ENCODE measurements at places on chromosomes 6 and 20.

GRCh38 chr6:127464161-127464880 is 5.1 kb upstream of the KIAA0408 start:
- no peak for DNase-seq
- H3K27me3 ChIP-seq, result no peaks in the 10 kb centered on the region
- H3K4me3 ChIP-seq, result no peak overlapping the region
- H3K36me3 ChIP-seq, result no peaks in the 10 kb centered on the region

GRCh38 chr20:25243416-25243979 is 4.4 kb upstream of the PYGB start:
- H3K4me1 ChIP-seq, result peaks cover 3% of the 10 kb centered on the region
- H3K27ac ChIP-seq, result no peak overlapping the region
- H3K4me3 ChIP-seq, result no peak overlapping the region
- no peaks in the 10 kb centered on the region for H3K27me3 ChIP-seq
- no peak for DNase-seq

DNA sequence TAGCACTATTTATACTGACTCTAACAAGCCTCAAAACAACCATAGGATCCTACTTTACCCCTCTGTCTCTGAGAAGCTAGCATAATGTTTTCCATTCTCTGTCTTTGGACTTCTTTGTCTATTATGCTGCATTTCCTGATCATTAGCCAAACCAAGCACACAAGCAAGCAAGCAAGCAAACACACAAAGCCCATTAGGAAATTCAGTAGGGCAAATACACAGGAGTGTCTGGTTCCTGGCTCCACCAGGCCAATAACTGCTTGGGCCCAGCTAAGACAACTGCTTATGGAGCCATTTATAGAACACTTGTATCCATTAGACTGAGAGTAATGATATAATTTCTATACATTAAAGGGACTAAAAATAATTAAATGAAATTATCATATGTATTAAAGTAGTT is 952.9 kb upstream of the EPHA7 start:
- no peaks in the 10 kb centered on the region for H3K27me3 ChIP-seq
- no peak overlapping the region for H3K27ac ChIP-seq
- no peak for DNase-seq
- H3K4me1 ChIP-seq, result no peaks in the 10 kb centered on the region
- no peak overlapping the region for H3K4me3 ChIP-seq
- no peaks in the 10 kb centered on the region for H3K36me3 ChIP-seq

DNA sequence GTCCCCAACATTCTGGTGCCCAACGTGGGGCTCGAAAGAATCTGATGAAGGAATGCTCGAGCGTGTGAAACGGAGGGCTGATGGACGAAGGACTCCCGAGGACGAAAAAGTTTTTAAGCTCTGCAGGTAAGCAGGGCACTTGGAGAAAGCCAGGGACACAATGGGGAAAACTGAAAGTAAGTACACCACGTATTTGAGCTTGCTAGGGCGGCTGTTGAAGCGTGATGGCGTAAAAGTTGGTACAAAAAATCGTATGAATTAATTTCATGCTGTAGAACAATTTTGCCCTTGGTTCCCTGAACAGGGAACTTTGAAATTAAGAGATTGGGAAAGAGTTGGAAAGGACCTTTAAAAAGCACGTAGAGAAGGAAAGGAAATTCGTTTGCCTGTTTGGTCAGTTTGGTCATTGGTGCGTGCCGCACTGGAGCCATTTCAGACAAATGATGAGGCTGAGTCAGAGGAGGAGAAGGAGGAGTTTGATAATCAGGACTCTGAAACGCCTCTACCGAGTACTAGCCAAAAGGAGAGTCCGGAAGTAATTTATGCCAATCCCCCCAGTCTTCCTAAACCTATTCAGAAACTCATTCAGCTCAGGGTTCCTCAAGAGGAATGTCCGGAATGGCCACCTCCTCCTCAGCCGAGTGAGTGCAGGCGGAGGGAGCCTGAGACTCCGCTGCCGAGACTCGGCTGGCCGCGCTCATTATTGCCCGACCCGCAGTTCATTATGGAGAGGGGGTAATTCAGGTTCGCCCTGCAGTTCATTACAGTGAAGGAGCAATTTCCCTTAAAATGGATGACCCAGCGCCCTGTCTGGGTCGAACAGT is 59.2 kb upstream of the PRSS16 start:
- H3K4me1 ChIP-seq, result peaks cover 6% of the 10 kb centered on the region
- peak; percentile 61 for DNase-seq
- H3K36me3 ChIP-seq, result no peaks in the 10 kb centered on the region
- H3K27ac ChIP-seq, result peak overlapping the region; percentile 16

- no peak for DNase-seq
- H3K4me1 ChIP-seq, result peaks cover 7% of the 10 kb centered on the region
- H3K27ac ChIP-seq, result no peak overlapping the region
- no peaks in the 10 kb centered on the region for H3K27me3 ChIP-seq
These were observed 143.9 kb upstream of the SHLD1 start for GRCh38 chr20:5606350-5606749.

- DNase-seq, result no peak
- no peaks in the 10 kb centered on the region for H3K4me1 ChIP-seq
- H3K27me3 ChIP-seq, result no peaks in the 10 kb centered on the region
- H3K36me3 ChIP-seq, result no peaks in the 10 kb centered on the region
- H3K27ac ChIP-seq, result no peak overlapping the region
These were observed 1.7 kb downstream of the MUCL3 start for GRCh38 chr6:30942338-30943060.

- no peaks in the 10 kb centered on the region for H3K36me3 ChIP-seq
- H3K4me1 ChIP-seq, result no peaks in the 10 kb centered on the region
- no peak for DNase-seq
These were observed 26.1 kb downstream of the CEP57L1 start for GRCh38 chr6:109121411-109121810.

DNA sequence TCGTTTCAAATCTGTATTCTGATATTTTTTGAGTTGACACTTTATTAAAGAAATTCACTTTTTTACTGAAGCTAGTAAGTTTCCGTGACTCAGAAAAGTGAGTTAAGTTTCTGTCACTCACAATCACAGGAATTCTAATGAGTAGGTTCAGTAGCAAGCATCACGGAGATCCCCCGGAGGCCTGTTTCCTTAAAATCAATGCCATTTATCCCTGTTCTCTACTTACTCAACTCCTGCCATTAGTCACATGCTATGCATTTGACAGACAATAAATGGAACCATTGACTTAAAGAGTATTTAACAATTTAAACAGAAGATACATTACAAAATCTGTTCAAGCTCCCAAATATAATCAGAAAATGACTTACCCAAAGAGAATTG is 9.1 kb downstream of the SLC18B1 start:
- no peaks in the 10 kb centered on the region for H3K36me3 ChIP-seq
- no peak overlapping the region for H3K4me3 ChIP-seq
- H3K27ac ChIP-seq, result no peak overlapping the region

GRCh38 chr20:31662372-31662854 is 24.7 kb downstream of the COX4I2 start:
- H3K27ac ChIP-seq, result no peak overlapping the region
- H3K4me3 ChIP-seq, result no peak overlapping the region
- H3K4me1 ChIP-seq, result peaks cover 50% of the 10 kb centered on the region
- H3K36me3 ChIP-seq, result no peaks in the 10 kb centered on the region

DNA sequence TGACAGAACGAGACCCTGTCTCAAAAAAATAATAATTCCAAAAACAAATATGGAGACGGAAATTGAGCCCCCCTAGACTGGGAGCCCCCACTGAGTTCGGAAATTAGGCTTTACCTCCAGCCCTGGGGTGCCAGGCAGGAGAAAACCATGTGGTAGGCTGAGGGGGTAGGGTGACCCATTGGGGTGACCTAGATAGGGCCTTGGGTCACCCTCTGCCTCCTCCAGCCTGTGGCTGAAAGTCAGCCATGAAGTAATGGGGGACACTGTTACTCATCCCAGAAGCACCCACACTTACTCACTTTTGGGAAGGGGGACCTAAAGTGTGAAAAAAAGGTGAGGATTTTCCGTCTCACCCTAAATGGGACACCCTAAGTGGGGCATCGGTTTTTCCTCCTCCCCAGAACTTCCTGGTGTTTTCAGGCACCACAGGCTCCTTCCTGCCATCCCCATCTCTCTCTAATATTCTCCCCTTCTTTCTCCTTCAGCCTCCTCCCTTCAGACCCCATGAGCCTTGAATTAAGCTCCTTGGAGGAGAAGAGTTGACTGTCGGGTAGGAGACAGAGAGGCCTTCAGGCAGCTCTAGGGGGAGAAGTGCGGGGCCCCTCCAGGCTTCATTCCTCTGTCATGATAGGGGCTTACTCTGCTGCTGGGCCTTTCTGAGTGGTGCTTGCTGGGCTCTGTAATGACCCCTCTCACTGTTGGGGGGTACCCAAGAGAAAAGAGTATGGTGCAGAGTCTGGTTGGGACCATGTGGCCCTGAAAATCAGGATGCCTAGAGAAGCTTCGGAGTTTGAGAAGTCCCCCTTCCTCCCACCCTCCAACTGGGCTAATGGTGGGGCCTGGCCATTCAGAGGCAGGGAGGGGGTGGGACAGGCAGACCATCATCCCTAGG is 2.4 kb downstream of the LTB start:
- no peaks in the 10 kb centered on the region for H3K36me3 ChIP-seq
- no peak overlapping the region for H3K4me3 ChIP-seq
- H3K4me1 ChIP-seq, result peaks cover 12% of the 10 kb centered on the region
- no peaks in the 10 kb centered on the region for H3K27me3 ChIP-seq

DNA sequence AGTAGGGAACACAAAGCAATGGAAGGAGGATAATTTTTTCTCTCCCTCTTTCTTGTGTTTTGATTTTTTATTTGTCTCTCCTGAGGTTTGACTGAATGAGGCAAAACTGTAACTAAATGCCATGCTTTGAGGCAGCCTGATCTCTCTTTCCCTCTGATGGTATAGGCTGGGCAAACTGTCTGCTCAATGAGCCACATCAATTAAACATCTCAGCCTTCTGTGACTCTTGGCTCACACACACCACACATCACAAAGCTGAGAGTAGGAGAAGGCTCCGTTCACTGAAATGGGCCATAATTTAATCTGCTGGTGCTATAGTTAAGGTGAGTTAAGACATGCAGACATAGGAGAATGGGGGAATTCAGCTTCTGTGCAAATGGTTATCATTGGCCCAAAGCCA is 28.1 kb upstream of the SCGN start:
- no peak for DNase-seq
- H3K36me3 ChIP-seq, result no peaks in the 10 kb centered on the region
- H3K4me1 ChIP-seq, result peaks cover 3% of the 10 kb centered on the region
- H3K27ac ChIP-seq, result no peak overlapping the region

Data from liver (tissue), 10 donors.